ENCODE measurements at places on chromosomes 5 and 9.

- no peak for DNase-seq
Observed at GRCh38 chr9:90805006-90805996, 3.7 kb downstream of the SYK start.

DNA sequence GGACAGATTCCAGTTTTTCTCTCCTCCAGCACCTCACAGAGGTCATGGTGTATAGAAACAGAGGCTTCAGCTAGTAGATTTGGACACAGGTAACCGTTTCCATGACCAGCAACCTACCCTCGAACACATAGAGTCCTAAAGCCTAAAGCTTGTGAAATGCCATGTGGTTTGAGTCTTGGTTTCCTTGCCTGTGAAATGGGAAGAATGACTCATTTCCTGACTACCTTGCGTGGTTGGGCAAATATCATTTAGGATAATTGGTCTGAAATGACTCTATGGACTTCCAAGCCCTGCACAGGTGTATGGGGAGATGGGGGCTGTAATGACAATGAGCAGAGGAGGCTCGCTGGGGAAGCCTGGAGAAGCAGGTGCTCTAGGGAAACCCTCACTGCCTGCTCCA is 134.6 kb downstream of the TTLL11 start:
- DNase-seq = no peak

DNA sequence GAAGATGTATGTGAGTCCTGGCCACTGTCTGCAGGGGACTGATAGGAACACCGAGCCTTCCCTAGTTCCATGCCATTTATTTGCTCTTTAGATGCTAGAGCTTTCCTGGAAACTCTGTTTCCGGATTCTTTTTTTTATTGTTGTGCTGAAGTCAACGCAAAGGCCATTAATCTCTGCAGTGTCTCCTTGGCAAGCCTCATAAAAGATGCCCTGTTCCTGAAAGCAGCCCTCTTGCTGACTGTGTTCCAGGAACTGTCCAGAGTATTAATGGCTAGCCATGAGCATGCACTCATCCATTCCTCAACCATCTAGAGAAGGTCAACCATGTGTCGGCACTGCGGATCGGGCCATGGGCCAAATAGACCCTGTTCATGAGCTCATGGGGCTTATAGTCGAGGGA is 42.9 kb upstream of the SMAD5 start:
- no peak for DNase-seq

- DNase-seq = no peak
Observed at GRCh38 chr9:87181670-87182069, 234.4 kb upstream of the GAS1 start.

- no peak for DNase-seq
Observed at GRCh38 chr9:68981789-68982188, 32.1 kb downstream of the PRKACG start.

- DNase-seq = no peak
Observed at GRCh38 chr5:43304525-43304924, 8.7 kb downstream of the HMGCS1 start.

GRCh38 chr5:174999581-174999980 is 275.2 kb downstream of the MSX2 start:
- DNase-seq = no peak

GRCh38 chr5:156164306-156164705 is 162.7 kb upstream of the SGCD start:
- DNase-seq = no peak

- DNase-seq = no peak
Observed at GRCh38 chr5:115381911-115382662, 85.6 kb upstream of the CCDC112 start.

DNA sequence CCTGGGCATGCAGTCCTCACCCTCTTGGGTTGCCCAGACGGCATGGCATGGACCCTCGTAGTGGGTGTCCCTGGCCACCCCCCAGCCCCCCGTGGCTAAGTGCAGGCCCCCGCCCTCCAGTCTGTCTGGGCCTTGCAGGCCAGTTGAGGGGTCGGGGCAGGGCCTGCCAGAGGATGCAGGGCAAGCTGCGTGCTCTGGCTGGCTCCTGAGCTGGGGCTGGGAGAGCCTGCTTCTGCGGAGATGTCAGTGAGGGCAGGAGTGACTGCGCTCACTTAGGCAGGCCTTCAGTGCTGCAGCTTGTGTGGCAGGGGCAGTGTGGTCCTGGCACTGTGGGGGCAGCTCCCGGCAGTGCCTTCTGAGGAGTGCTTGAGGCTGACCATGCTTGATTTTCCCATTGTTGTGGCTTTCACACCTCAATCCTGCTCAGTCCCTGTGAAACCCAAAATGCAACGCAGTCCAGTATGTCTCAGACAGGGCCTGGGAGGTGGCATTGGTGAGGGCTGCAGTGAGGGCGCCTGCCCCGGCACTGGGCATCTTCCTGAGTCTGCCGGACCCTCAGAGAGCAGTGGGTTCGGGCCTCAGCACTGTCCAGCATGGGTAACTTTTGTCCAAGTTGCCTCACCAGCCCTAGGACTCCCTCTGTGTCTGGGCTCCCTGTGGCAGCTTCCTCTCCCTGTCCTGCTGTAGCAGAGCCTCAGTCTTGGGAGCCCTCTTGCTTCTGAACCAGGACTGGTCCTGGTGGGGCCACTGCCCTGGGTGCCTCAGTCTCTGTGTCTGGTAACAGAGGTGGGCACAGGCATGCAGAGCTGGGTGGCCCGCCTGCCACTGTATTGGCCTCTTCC is 93.0 kb downstream of the PHF2 start:
- no peak for DNase-seq

- DNase-seq = peak; percentile 60
Observed at GRCh38 chr5:181246276-181247049, 2.8 kb upstream of the RACK1 start.

GRCh38 chr5:146398826-146399225 is 48.3 kb upstream of the TCERG1 start:
- DNase-seq = no peak

DNA sequence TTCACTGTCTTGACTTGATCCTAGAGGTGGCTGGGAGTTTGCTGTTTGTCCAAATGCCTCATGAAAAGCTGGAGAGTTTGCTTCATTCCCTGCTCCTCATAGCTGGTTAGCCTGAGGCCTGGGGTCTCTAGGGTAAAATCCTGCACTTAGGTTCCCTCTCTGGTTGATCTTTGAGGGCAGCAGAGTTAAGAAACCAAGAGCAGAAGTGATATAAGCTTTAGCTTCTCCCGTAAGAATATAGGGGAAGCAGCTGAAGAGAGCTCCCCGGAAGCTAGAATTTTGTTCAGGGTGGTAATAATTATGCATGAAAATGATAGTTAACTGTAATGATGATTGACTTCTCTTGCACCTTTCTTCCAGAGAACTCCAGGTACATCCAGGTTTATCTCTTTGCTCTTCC is 1.4 kb downstream of the FAM53C start:
- no peak for DNase-seq

- no peak for DNase-seq
Observed at GRCh38 chr9:4375424-4376200, 75.7 kb upstream of the GLIS3 start.

- DNase-seq = no peak
Observed at GRCh38 chr5:54385994-54386393, 69.5 kb upstream of the HSPB3 start.

DNA sequence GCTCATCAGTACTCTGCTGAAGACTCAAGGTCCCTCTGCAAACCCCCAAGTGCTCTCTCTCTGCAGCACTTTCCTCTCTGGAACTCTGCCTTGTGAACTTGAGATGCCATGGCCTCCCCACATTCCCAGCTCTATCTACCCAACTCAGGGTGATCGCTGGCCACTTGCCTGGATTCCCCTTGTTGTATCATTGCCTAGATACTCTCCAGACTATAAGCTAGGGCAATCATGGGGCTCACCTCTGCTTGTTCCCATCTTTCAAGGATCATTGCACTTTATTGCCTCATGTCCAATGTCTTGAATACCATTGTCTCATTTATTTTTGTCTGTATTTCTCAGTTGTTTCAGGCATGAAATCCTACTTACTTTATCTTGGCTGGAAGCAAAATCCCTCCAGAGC is 144.1 kb downstream of the PLPPR1 start:
- DNase-seq = no peak

DNA sequence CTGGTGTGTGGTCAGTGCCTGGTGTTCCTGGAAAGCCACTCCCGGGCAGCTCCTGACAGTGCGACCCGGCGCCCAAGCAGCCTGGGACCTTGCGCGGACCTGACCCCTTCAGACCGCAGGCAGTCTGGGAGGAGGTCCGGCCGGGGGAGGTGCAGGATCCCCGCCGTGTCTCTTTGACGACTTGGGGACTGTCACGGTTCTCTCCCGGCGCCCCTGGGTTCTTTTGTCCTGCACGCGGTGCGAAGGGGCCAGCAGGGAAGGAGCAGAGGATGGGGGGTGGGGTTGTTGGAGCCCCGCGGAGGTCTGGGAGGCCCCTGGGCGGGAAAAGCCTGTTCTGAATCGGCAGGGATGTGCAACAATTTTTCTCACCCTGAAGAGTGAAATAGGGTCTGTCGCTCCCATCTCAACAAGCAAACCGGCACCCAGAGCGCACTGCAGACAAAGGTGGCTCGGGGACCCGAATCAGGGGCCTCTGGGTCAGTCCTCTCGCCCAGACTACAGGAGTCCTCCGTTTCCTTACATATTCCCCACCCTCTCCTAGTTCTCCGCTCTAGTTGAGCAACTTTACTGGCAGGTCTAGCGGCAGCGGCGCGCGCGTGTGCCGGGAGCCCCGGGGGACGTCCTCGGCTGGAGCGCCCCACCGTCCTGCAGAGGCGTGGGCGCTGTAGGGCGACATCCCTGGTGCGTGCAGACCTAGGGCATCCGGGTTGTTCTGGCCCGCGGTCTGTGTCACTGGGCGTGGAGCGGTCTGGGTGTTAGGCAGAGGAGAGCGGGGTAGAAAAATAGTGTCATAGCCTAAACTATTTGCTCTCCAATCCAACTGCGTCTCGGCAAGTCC is 1.2 kb downstream of the VCAN start:
- no peak for DNase-seq

DNA sequence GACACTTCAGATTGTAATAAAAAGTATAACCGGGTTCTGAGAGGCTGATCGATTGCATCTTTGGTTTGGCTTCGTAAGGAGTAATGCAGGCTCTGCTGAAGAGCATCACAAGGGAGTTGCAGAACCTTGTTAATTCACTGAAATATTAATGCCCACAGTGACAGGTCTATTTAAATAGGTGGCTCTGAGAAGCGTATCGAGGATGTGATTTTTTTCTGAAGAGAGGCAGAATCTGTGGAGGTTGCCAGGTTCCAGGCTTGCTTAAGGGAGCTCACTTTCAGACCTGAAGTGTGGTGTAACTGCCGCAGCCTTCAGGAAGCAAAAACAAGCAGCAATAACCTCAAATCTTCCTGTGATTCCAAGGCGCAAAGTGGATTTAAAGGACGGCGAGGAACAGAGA is 80.3 kb downstream of the ANKRD33B start:
- no peak for DNase-seq

GRCh38 chr9:37454238-37454637 is 11.0 kb downstream of the ZBTB5 start:
- DNase-seq = no peak

- DNase-seq = no peak
Observed at GRCh38 chr5:74272831-74273451, 367.6 kb downstream of the ENC1 start.

DNA sequence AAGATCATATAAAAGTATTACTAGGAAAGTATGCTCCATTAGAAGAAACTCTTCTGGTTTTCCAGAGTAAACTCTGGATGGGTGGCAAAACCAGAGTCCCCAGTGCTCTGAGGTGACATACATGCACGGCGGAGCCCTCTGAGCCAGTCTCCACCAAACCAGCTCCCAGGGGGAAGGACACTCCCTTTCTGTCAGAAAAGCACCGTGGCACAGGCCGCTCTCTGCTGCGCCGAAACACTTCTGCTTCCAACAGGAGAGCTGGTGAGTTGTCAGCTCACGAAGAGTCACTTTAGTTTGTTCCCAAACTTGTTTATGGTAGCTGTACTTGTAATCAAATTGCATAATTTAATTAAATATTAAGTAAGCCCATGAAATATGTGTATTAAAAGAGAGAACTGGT is 184.6 kb downstream of the CDK5RAP2 start:
- no peak for DNase-seq

DNA sequence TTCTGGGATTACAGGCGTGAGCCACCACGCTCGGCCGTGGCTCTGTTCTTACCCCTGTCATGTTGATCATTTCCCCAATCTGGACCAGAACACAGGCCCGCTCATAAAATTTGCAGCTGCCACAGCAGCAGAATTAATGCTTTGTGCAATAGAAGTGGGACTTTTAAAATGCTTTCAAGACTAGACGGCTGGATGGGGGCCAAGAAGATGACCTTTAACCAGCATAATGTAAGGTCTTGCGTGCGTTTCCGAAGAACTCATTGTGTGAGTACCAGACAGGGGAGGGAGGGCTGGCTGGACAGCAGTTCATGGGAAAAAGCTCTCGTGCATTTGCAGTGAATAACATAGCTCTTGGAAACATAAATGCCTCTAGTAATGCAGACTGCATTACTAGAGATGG is 3.5 kb upstream of the WDR38 start:
- DNase-seq = no peak

DNA sequence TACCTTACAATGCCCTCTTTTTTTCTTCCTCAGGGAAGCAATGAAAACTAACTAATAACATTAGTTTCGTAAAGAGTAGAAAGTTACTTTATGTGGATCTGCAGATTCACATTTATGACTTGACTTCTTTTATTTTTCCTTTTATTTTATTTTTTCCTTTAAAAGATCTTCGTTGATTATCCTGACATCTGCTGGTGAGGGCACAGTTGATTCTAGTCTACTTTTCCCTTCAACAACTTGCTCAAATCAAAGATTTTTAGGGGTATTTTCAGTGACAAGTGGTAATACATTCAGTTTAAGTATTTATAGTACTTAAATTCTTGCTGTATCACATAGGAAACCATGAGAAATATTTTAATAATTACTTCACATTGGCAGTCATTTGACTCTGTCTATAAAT is 4.9 kb downstream of the EDIL3 start:
- DNase-seq = no peak

GRCh38 chr9:84959339-84959738 is 289.8 kb downstream of the NTRK2 start:
- DNase-seq = no peak

GRCh38 chr9:5044160-5044559 is 59.1 kb downstream of the JAK2 start:
- no peak for DNase-seq

DNA sequence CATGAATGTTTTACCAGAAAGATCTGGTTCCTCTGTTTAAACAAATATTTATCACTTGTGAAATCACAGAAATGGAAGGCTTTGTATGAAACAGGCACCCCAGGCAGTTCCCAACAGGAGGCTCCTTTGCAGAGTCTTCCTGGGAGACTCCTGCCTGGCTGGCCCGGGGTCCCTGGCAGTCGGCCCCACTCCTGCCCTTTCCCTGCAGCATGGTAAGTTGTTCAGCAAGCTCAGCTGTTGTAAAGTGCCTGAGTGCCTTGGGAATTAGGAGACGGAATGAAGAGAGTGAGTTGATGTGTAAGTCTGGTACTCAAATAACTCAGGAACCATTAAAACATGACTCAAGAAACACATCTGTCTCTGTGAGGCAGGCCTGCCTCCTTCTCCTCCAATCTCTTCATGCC is 17.5 kb upstream of the LHFPL2 start:
- no peak for DNase-seq

- DNase-seq = no peak
Observed at GRCh38 chr5:157456301-157456700, 3.7 kb upstream of the NIPAL4 start.

Data from stimulated activated CD4-positive, alpha-beta T cell treated with anti-CD3 and anti-CD28 coated beads, TNF-alpha, amount 100 ng/mL, for 4 hours (primary cell).